Activated T-cell treated with anti-CD3 and anti-CD28 coated beads, Interleukin-2, amount 50 U/mL, for 72 hours (primary cell): ENCODE measurements at places on chromosomes 16 and 17. TPM values are rescaled to one million over a fixed set of nuclear protein-coding genes. Genes with fewer than 3 reads are reported as not detected.
A peak's percentile ranks its signal among the peaks of the same experiment; 100 is the strongest.

DNA sequence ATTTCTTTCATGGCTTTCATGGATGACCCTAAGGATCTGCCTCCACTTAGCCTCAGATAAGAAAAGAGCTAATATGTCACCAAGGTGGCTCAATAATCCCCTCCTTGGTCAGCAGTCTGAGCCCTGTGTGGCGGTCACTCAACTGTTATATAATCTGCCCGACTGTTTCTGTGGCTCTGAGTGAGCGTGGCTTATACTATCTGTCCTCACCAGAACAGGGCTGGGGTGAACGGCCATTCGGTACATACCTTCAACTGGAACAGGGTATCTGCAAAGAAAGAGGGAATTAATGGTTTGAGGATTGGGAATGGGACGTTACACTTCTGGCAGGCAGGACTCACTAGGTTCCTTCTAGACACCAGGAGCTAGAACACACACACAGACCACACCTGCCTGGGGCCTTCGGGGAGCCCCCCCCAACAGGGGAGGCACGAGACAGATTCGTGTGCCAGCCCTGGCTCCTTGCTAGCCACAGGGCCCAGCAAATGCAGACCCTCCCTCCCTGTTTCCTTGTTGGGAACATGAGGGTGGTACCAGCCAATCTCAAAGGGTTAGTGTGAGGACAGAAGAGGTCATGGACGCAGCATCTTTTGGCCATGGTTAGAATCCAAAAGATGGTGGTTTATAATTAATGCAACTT is 3.7 kb downstream of the CHMP1A start:
- H3K27ac ChIP-seq, result peak overlapping the region; percentile 46
- H3K4me3 ChIP-seq, result peak overlapping the region; percentile 34
- H3K27me3 ChIP-seq, result no peaks in the 10 kb centered on the region
- H3K4me1 ChIP-seq, result peaks cover 27% of the 10 kb centered on the region
- no peak for DNase-seq

DNA sequence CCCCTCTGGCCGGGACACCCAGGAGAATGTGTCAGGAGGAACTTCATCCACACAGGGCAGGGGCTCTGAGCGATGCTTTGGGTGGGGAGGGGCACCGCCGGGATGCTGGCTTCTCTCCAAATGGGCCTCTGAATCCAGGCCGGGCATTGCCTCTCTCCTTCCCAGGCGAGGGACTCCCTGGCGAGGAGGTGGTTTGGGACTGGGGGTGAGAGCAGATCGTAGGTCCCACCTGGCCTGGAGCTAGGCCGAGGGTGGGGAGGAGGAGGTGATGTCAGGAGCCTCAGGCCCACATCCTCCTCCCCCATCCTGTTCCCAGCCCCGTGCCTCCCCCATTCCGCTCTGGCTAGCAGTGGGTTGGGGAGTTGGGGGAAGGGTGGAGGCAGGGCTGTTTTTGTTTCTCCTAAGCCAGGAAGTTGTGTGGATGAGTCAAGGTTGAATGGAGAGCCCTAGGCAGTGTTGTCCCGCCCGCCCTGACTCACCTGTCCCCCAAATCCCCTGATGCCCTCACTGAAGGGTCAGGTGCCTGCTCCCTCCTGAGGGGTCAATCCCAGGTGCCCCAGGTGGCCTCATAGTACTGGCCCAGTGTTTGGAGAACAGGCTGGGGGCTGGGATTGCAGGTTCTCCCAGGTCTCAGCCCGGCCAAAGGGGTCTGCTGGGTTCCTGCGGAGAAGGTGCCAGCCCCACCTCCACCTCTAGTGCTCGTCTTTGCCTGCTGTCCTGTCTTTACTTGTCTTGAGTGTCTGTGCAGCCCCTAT is 2.8 kb downstream of the GRB7 start:
- no peak overlapping the region for H3K27ac ChIP-seq
- H3K4me1 ChIP-seq, result peaks cover 42% of the 10 kb centered on the region
- H3K4me3 ChIP-seq, result peak overlapping the region; percentile 36
- DNase-seq, result no peak

DNA sequence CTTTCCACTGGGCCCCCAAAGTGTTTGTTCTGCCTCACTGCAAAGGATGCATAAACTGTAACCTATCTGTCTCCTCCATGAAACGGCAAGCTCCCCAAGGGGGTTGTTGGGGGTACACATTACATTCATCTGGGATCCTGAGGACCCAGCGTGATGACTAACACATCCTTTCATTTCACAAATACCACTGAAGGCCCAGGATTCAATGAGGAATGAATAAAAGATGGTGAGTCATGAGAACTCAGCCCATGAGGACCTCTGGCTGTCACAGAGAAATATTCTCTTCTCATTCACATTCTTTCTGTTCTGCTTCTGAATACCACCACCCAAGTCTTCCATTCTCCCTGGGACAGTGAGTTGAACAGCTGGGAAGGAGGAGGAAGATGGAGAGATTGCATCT is 149.8 kb downstream of the RBFOX3 start:
- H3K4me1 ChIP-seq, result no peaks in the 10 kb centered on the region
- no peak overlapping the region for H3K27ac ChIP-seq
- DNase-seq, result no peak
- no peak overlapping the region for H3K4me3 ChIP-seq
- H3K27me3 ChIP-seq, result no peaks in the 10 kb centered on the region
- H3K36me3 ChIP-seq, result no peaks in the 10 kb centered on the region

- DNase-seq, result no peak
- H3K27ac ChIP-seq, result no peak overlapping the region
- H3K27me3 ChIP-seq, result no peaks in the 10 kb centered on the region
Measured at GRCh38 chr16:2985462-2985861, 5.2 kb upstream of the PKMYT1 start.

- H3K27me3 ChIP-seq, result peaks cover 47% of the 10 kb centered on the region
- no peaks in the 10 kb centered on the region for H3K4me1 ChIP-seq
Measured at GRCh38 chr16:87057951-87058560, 259.1 kb downstream of the C16orf95 start.

GRCh38 chr17:3025421-3026124 is 37.8 kb downstream of the OR1D5 start:
- DNase-seq, result no peak
- H3K4me1 ChIP-seq, result no peaks in the 10 kb centered on the region
- no peak overlapping the region for H3K4me3 ChIP-seq
- H3K27me3 ChIP-seq, result no peaks in the 10 kb centered on the region
- no peak overlapping the region for H3K27ac ChIP-seq

The KRT40 gene
- not detected for total RNA-seq

The KCNH6 gene
- total RNA-seq, result not detected

The UTS2R gene
- not detected for total RNA-seq

The MYH2 gene
- not detected for total RNA-seq

The ITGAL gene
- total RNA-seq, result 673 TPM
